ENCODE measurements at places on chromosomes 4 and X.

DNA sequence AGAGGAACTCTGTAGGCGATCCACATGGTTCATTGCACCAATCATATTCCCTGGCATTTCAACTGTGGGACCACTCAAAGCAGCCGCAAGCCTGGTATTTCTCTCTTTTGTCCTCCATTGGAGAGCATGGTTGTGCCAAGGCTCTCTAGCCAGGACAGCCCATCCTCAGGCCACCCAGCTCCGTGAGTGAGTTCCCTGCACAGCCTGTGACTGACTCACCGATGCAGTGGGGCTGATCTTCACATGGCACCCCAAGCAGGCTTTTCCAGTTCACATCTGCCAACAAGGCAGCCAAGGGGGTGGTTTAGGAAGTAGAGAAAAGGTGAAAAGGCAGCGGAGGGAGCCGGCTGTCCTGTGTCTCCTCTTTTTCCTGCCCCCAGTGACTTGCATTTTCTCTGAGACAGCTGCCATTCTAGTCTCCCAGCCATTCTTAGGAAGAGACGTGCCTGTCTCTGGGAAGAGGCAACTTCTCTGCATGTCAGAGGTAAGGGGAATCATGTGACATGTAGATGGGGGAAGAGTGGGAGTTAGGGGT, 69.2 kb downstream of the MID1IP1 start:
- DNase-seq: no peak

- DNase-seq: no peak
These were observed 553 bp upstream of the MED28 start for GRCh38 chr4:17613761-17614415.

DNA sequence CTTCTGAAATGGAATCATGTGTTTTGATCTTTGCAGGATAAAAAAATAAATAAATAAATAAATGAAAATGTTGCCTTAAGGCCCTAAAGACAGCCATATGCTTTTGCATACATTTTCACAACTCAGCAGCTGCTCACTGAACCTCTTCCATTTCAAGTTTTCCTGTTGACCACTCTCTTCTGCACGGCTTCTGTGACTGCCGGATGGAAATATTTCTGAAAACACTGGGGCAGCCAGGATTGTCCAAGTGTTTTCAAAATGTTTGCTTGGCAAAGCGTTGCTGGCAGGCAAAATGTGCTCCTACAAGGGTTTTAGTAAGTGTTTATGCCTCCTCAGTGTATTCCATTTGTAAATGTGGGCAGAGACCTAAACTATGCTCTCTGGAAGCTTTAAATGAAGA, 208.1 kb upstream of the IL1RAPL1 start:
- no peak for DNase-seq

DNA sequence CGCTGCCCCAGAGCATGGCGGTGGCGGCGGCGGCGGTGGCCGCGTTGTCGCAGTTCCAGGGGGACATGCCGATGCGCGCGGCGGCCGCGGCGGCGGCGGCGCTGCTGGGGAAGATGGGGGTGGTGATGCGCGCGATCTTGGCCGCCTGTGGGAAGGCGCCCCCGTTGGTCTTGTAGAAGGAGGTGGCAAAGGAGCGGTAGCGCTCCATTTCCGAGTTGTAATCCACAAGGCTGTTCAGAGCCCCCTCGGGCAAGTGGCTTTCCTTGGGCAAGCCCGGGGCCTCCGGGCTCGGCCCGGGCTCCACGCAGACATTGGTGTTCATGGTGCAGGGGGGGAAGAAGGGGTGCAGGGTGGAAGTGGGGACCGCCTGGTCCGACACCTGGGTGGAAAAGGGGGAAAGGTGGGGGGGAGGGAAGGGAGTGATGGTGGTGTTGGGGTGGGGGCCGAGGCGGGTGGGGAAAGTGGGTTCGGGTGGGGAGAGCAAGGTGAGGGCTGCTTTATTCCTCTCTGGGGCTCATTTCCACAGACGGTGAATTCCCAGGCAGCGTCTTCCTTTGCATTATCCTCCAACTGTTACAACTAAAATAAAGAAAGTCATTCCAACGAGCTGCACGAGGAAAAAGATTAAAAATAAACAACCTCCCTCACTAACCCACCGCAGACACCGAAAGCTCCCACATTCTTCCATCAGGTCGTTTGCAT, 3.1 kb downstream of the CXXC4 start:
- DNase-seq: no peak

DNA sequence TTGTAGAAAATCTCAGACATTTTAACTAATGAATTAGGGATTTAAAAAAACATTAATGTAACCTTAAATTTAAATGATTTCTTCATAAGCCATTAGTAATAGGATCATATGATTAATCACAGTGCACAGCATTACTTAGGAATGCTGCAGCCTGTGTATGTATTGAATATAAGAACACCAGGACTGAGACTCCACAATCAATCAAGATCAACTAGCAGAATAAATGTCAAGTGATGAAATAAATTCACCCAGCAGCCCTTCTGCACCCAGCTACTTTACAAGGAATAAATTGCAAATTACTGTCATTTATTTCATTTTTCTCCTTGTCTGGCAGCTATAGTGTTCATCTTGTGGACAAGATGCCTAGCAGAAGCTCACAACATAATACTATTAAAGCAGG, 46.5 kb downstream of the NEIL3 start:
- DNase-seq: no peak

DNA sequence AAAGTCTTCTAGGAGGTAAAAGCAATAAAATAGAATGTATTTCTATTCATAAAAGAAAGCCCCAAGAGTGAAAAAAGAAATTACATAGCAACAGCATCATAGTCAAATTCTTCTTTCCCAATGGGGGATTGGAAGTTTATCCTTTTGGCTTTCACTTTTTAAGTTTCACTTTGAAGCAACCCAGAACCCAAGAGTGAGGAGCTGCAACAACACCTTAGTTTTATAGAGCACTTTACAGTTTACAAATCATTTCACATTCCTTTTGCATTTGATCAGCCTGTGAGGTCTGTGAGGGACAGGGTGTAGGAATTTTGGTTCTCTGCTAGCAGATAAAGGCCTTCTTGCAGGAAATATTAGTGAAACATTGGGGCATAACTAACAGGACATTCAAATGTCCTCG, 112.0 kb upstream of the NDP start:
- DNase-seq: no peak
